Stimulated activated CD4-positive, alpha-beta T cell treated with anti-CD3 and anti-CD28 coated beads, Interleukin-15, amount 100 ng/mL, for 1 hour (primary cell): ENCODE measurements at places on chromosomes 1 and 21.

DNA sequence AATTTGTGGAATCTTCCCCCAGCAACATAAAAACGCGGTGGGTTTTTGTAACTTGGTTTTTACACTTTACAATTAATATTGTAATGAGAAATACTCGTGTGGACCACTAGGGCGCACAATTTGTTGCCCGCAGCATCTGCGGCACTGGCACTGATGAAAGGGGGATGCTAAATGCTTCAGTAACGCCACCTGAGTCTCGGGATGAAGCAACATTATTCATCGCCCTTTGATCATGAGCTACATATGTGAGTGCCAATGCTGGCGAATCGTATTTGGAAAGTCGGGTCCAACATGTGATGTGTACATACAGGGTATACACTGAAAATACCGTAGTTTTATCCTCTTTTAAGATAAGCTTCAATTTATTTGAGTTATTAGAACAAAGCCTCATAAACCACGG is 34.2 kb upstream of the COX20 start:
- DNase-seq = peak; percentile 24

DNA sequence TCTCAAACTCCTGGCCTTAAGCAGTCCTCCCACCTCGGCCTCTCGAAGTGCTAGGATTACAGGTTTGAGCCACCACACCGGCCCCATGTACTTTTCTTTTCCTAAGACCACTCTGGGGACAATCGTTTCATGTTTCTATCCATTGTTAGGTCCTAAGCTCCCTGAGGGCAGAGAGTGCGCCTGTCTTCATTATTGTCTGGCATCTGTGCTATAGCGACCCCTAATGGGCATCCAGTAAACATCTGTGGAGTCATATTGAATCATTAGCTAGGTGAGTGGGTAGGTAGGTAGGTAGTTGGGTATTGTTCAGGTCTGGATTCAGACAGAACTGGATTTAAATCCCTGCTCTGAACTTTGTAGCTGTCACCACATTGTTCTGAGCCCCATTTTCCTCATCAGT is 66.1 kb downstream of the TMEM53 start:
- no peak for DNase-seq

GRCh38 chr1:43432907-43433306 is 20.8 kb downstream of the HYI start:
- DNase-seq = no peak

DNA sequence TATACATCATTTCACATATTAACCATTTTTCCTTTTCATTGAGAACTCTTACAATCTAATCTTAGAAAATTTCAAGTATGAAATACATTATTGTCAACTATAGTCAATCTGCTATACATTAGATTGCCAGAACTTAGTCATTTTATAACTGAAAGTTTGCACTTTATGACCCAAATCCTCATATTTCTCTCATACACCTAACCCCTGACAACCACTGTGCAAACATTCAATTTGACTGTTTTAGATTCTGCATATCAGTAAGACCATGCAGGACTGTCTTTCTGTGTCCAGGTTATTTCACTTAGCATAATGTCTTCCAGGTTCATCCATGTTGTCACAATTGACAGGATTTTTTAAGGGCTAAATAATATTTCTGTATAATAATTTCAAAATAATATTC is 1299.0 kb upstream of the B3GALT2 start:
- no peak for DNase-seq

DNA sequence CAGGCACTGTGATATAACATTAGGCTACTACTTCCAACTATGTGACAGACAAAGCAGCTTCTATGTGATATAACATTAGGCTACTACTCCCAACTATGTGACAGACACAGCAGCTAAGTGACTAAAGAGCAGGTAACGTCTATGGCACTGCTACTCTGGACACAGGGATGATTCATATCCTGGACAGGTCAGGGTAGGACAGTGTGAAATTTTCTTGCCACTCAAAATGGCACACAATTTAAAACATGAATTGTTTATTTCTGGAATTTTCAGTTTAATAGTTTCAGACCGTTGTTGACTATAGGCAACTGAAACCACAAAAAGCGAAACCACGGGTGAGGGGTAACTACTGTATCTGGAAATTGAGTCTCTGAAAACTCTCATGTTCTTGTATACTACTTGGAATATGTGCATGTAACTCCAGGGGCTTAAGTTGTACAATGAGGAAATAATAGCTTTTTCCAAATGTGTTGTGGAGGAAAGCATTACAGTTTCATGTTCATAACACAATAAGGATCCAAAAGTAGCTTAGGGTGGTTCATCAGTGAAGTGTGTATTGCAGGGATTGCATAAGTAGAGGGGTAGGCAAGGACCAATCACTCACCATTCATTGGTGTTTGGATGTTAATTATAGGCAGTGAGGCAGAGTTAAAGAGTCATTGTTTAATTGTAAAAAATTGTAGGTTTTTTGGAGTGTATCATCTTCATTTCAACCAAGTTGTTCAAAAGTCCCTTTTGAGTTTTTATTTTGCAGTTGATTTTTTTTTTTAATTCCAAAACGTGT is 5.3 kb downstream of the DTL start:
- no peak for DNase-seq

GRCh38 chr1:99507906-99508732 is 137.8 kb upstream of the PALMD start:
- no peak for DNase-seq

DNA sequence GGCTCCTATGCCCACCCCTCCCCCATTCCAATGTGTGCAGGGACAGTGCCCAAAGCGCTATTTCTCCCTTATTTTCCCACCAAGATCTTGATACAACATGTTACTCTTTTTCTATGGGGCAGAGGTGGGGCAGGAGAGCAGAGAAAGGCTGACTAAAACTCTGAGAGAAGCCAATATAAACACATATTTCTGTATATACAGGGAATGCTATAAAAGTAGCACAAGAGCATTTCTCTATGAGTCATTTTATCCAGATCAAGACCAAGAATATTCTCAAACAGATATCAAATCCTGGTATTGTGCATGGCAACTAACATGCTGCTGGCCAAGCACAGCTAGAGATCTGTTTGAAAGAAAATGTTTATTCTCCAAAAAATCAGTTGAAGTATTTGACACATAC is 7.3 kb downstream of the WDR26 start:
- no peak for DNase-seq

DNA sequence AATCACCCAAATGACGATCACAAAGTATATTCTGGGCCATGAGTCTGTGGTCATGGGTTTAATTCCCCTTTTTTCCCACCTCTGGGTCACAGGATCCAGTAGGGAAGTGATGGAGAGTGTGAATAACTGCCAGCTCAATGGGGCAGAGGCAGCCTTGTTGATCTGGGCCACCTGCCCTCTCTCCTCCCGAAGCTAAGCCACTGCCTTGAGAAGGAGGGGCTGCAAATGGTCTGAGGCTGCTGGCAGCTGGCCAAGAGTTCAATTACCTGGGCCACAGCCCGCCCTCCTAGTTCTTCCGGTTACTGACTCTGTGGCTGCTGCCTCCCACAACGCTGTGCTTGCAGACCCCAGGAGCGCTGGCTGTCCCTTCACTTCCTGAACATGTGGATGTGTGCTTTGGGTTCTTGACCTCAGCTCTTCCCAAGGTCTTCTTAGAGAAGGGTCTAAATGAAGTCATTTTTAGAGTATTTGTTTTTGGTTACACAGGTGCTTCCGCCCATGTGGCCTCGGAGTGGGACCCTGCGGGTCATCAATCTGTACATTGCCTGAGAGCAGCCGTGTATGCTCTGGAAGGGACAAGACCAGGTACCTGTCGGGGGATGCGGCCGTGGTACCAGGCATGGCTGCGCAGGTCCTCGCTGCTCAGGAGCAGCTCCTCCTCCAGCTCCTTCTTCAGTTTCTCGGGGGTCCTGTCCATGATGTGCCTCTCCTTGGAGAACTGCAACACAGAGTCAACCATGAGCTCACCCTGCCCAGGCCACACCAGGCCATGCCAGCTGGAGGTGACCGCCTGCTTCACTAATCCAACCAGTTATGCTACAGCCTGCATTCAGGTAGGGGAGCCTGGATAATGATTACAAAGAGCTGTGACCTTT is 89.7 kb downstream of the BCAR3 start:
- no peak for DNase-seq

GRCh38 chr1:212484701-212485570 is 52.2 kb downstream of the NENF start:
- DNase-seq = no peak

DNA sequence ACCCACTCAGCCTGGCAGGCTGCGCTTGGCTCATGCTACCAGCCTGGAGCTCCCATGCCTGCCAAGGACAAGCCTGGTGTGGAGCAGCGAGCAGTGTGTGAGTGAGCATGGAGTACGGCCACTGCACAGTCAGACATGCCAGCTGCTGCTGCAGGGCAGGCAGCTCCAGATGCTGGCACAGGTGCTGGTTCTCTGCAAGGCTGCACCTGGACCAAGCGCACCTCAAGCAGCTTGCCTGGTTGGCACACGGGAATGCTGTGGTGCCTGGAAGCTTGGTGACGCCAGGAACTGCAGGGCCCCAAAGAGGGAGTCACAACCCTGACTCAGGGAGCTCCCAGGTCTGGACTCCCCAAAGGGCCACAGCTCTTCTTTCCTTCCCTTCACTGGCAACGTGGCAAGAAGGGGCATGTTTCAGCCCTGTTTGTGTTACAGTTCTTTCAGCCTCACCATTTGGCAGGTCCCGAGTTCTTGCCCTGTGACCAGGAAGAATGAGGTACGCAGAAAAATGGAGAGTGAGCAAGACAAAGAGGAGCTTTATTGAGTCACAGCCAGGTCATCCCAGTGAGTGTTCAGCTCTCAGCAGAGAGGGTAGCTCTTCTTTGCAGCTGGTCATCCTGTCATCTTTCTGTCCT is 26.1 kb downstream of the ACOT7 start:
- DNase-seq = no peak

DNA sequence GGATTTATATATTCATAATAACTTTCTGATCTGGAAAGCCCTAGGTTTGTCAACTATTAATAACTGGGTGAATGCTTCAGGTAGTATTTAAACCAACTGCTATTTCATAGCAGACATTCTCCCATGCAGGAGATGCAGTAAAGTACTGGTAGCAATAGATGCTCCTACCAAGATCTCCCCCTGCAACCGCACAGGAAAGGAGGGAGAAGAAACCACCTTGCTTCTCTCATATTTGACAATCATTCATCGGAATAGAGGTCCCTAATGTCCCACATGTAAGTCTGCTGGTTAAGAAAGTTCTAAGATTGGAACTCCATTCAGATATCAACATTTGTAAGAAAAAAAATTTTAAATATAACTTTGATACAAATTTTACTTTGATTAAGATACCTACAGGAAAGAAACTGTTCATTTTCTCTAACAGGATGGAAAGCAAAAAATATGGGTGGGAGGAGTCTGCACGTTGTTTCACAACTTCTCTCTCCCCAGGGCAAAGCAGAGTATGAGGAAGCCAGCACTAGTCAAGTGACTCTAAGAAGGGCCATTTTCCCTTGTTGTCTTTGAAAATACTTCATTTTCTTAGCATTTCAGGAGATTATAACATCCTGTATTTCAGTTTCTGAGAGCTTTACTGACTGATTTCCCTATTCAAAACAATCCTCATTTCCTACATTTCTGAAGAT is at the start of gene PYHIN1:
PYHIN1 (plus strand) TSS at position 498 of the 683 bp plus-strand sequence. CDS start 5,359 bp downstream, outside the sequence.
- DNase-seq = no peak

- DNase-seq = no peak
Measured at GRCh38 chr1:143735764-143736461, 235.9 kb downstream of the FAM72C start.

- no peak for DNase-seq
Measured at GRCh38 chr21:44303490-44303981, 3.7 kb downstream of the PFKL start.

- no peak for DNase-seq
Measured at GRCh38 chr1:229594227-229595008, 31.5 kb downstream of the TAF5L start.

DNA sequence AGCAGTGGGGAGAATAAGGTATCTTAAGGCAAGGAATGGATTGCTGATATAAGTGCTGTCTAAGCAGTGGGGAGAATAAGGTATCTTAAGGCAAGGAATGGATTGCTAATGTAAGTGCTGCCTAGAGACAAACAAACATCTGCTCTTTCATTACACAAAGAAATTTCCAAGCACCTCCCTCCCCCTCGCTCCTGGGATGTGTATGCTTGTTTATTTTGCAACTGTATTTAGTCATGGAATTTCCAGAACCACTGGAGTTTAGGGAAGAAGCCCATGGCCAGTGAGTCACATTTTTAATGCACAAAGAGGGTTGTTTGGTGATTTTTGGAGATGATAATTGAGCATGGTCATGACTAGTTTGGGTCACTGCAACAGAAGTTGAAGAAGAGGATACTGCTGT is 21.5 kb downstream of the PDPN start:
- DNase-seq = no peak

- DNase-seq = no peak
Measured at GRCh38 chr1:93800856-93801255, 78.2 kb downstream of the DNTTIP2 start.

DNA sequence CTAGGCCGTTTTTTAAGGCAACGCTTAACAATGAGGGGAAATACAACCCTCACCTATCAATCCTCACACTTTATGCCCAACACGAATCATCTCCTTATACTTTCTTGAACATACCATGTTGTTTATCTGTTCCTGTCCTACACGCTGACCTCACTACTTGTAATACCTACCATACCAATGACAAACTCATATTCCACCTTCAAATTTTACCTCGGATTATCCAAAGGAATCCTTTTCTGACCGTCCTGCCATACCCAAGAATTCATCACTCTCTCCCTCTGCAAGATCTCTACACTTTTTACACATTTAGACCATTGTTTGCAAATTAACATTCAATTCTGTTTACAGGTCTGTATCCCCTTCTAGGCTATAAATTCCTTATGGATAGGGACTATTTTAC is 64.4 kb upstream of the GUCA2A start:
- DNase-seq = no peak

DNA sequence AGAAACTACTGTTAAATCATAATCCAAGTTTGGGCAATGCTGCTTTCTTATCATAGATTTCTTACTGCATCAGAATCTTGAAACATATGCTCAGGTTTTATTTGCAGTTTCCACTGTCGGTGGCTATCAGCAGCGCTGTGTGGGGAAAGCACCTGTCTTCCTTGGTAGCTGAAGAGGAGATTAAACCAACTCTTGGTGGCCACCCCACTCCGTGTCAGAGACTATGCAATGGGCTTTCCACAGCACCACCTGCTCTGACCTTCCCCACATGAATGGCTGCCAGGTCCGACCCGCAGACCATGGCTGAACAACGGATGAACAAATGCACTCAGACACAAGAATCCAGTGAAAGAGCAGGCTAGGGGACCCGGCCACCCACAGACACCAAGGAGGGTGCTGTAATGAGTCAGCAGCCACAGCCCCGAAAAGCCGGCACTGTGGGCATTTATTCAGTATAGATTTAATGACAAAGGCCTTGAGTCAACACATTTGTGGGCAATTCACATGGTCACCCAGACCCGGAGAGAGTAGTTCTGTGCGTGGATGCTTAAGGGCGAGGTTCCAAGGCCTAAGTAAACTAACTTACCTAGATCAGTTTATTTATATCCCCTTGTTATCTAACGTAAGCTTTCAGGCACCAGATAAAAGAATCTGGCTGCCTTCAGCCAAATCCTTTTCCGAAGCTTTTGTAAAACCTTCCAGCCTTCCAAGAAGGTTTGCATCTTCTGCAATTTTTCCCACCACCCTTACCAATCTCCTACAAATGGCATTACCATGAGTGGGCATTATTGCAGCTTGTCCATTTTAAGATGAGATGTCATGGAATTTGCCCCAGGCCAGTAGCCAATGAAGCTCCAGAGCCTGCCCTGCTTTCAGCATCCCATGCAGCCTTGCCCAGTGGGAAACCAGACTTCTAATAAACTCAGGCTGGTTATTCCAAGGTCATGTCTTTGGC is 82.7 kb downstream of the HLCS start:
- no peak for DNase-seq

GRCh38 chr1:89270423-89270822 is 2.2 kb downstream of the GBP5 start:
- DNase-seq = no peak
